ENCODE measurements at places on chromosomes 5 and 9.

GRCh38 chr5:60509519-60509918, 190.4 kb downstream of the DEPDC1B start:
- no peak for DNase-seq

DNA sequence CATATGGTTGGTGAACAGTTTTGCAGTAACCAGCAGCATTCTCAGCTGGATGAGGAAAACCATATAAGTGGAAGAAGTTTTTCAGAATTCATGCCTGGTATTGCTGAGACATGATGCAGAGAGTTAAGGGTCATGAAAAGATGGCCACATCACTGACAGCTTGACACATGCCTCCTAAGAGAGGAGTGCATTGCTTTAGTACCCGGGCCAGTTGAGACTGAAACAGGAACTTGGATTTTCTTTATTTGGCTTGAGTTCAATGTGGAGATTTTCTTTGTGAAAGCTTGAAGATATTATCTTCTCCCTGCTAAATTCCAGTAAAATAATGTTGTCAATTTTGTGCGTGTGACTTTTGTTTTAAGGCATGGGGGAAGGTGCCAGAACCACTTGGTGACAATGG, 35.8 kb downstream of the HACD4 start:
- DNase-seq = no peak

DNA sequence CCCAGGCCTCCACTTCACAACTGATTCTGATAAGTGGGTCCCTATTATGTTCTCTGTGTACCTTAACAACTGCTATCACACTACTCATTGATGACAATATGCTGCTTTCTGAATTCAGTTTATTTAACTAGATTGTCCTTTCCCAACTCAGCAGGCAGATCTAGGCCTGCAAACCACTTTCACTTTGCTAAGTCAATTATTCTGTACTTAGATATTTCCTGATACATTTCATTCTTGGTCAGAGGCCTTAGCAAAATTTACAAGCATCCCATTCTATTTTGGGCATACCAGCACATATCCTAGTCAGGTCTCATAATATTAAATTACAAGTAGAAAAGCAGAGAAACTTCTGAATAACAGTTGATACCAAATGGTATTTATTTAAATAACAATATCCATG, 235.7 kb upstream of the HAPLN1 start:
- DNase-seq = no peak

- no peak for DNase-seq
Observed at GRCh38 chr9:113781896-113782295, 94.2 kb upstream of the ZNF618 start.

DNA sequence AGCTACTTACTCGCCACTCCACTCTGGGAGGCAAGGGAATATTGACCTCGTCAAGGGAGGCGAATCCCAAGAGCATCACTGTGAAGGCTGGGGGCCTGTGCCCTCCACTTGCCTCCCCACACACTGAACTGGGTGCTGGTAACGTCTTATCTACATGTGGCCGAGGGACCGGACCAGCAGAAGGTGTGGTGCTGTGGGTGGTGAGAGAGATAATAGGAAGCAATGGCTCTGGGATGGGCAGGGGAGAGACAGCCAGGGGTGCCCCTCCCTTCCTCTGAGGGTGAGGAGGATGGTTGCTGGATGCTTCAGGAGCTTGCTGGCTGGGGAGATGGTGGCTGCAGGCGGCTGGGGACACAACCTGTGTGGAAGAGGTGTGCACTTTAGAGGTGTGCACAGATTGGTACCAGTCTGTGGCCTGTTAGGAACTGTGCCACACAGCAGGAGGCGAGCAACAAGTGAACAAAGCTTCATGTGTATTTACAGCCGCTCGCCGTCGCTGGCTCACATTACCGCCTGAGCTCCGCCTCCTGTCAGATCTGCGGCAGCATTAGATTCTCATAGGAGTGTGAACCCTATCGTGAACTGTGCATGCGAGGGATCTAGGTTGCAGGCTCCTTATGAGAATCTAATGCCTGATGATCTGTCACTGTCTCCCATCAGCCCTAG, 100.3 kb downstream of the ENTREP1 start:
- no peak for DNase-seq

DNA sequence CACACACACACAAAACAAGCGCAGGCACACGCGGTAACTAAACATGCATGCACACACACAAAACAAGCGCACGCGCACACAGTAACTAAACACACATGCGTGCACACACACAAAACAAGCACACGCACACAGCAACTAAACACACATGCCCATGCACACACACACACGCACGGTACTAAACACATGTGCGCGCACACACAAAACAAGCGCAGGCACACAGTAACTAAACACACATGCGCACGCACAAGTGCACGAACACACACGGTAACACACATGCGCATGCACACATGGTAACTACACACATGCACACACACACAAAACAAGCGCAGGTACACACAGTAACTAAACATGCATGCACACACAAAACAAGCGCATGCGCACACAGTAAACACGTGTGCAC, 19.9 kb upstream of the SLC6A3 start:
- DNase-seq = no peak
